NCI-H2081 (cell line): ENCODE measurements at places on chromosomes 1 and 21.

DNA sequence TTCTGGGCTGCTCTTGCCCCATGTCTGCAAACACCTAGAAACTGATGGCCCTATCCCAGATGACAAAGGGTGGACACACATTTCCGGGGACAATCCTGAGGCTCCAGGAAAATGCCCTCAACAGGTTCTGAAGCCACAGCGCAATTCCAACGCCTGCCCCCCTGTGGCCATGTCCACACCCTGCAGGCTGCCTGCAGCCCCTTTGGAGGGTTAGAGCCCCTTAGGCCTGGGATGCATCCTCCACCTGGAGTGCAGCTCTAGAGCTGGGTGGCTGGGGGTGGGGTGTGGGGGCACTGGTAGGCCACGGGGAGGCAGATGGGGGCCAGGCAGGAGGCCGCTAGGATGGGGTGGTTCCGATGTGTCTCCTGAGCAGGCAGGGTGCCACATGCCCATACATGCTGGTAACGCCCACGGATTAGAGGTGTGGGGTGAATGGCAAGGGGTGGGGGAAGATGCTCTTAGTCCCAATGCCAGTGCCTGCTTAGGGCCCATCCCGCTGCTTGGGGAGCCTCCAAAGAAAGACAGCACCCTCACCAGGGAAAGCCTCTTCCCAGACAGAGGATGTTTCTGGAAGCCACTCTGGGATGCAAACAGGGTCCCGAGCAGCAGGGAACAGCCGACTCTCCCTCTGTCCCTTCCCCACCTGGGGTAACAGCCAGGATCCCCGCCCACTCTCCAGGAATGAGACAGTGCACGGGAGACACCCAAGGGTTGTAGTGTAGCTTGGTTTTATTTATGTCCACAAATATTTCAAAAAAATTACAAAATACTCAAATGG lies 34.0 kb downstream of the SLC45A1 start:
- no peak for DNase-seq

- no peak for DNase-seq
Observed at GRCh38 chr1:52461821-52462220, 57.4 kb downstream of the PRPF38A start.

GRCh38 chr1:210905944-210906453 lies 227.9 kb downstream of the KCNH1 start:
- no peak for DNase-seq

DNA sequence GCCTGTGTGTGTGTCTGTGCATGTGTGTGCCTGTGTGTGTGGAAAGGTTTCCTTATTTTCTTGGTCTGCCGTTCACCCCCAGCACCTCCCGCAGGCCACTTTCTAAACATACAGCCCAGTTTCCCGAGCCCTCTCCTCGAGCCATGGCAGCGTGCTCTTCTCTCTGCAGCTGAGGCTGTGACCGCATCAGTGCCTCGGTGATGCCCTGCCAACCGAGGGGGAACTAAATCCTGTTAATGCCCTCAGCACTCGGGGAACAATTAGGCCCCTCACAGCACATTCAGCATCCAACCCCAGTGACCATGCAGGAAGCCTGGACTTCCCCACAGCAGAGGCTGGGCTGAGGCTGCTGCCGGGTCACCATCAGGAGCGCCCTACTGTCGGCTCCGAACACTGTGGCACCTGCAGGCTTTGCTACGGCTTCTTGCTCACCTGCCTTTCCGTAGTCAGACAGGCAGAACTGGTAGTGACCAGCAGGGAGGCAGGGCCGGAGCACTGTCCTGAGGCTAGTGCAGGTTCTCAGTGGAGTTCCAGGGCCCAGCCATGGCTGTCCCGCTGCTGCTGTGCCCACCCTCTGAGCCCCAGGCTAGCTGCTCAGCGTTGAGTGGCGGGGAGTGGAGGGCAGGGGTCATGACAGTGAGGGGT lies 8.1 kb downstream of the GPR137B start:
- DNase-seq, result no peak

GRCh38 chr1:10793129-10793651 lies 3.3 kb downstream of the CASZ1 start:
- DNase-seq, result no peak

DNA sequence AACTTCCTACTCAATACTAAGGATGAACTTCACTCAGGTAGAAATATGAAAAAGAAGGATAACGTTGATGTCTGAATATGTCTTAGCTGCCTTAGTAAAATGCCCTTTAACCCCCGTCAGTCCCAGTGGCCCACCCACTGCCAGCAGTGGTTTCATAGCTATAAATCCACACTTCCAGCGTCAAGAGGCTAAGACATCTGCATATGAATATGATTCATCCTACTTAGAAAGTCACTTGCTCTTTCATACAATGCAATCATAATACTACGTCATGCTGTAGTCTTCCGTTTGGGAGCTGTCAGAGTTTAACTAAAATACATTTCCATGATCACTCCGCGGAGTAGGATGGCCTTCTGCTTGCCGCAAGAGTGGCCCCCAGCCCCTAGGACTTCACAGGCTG lies 247.3 kb downstream of the SDCCAG8 start:
- DNase-seq, result no peak

DNA sequence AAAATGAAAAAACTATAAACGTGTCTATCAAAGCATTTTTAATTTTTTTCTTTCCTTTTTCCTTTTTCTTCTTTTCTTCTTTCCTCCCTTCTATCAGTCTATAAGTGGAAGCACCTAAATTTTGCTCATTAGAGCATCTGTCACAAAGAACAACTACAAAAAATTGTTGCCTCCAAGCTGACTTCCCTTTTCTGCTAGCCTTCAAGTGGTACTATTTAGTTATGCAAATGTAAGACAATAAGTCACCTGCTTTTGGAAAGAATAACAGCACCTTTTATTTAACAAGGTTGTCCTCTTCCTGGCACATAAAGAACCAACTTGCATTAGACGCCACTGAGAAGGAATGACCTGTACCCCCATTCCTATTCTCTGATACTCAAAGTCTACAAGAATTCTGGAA lies 45.0 kb upstream of the C1orf53 start:
- DNase-seq, result no peak

DNA sequence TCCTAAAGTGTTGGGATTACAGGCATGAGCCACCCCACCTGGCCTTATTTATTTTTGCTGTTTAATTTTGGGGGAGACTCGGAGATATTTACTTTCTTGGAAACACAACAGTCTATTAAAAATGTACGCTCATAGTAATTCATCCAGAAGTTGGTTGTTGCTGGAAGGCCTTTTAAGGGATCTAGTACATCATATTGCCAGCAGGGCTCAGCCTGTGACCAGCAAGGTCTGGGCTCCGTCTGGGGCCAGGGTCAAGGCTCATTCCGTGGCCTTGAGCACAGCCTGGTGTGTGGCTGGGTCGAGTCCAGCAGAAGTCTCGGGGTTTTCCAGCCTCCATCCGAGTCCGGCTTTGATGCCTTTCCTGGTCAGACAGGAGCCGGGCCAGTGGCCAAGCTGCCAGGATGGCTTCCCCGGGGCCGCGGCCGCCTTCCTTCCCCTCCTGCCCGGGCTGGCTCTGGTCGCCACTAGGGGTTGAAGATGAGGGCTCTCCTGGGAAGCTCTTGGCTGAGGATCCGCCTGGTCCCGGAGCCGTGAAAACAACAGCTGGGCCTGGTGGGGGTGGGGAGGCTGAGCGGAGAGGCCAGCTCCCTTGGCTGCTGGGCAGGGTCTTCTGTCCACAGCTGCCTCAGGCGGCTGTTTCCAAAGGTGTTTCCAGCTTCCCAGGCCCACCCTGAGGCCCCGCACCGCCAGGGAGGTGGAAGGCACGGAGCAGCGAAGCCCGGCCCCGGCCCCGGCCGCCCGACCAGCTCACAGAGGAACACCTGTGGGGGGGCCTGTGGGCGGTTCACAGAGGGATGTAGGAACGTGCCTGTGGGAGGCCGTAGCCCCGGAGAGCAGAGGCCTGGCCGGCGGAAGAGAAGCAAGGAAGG lies 5.1 kb upstream of the VWA1 start:
- DNase-seq, result no peak

GRCh38 chr1:193658691-193659090 lies 472.3 kb upstream of the B3GALT2 start:
- no peak for DNase-seq

GRCh38 chr1:116325104-116325503 lies 47.9 kb upstream of the ATP1A1 start:
- DNase-seq, result no peak

GRCh38 chr1:96520579-96520947 lies 201.0 kb upstream of the PTBP2 start:
- DNase-seq, result no peak

DNA sequence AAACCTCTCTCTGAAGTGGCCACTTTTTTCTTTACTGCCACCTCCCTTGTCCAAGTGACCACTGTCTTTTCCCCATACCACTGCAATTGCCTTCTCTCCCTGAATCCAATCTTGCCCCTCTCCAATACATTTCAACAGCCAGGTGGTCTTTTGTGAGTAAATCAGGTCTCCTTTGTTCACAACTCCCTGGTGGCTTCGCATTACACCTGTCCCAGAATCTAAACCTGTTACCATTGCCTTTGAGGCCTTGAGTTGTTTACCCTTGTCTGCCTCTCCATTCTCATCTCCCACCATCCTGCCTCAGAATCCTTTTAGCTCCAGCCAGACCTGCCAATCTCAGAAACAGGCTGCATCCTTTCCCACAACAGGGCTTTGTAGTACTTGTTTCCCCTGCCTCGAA lies 21.8 kb upstream of the DYNLT5 start:
- no peak for DNase-seq
